CD4-positive, alpha-beta T cell treated with Interleukin-6 at 100 ng/mL for 8 hours (primary cell): ENCODE measurements at places on chromosomes 3 and 15.

DNA sequence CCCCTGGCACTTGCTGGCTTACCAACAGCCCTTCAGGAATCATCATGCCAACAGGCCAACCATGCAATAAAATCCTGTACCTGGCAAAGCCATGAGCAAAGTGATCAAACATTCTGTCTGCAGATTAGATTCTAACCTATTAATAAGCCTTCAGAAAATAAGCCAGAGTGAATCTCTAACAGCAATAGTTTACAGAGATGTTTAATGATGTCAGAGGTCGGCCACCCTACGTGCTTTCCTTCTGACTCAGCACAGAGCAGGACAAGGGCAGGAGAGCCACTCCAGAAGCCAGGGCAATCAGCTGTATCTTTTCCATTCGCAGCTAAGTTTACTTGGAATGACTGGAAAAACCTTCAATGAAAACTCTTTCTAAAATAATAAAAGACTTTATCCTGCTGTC lies 13.1 kb downstream of the COL8A1 start:
- no peak for DNase-seq

- DNase-seq, result no peak
Measured at GRCh38 chr15:58437531-58438105, 5.8 kb downstream of the LIPC start.

GRCh38 chr15:70652341-70652740 lies 111.0 kb downstream of the UACA start:
- DNase-seq, result no peak

DNA sequence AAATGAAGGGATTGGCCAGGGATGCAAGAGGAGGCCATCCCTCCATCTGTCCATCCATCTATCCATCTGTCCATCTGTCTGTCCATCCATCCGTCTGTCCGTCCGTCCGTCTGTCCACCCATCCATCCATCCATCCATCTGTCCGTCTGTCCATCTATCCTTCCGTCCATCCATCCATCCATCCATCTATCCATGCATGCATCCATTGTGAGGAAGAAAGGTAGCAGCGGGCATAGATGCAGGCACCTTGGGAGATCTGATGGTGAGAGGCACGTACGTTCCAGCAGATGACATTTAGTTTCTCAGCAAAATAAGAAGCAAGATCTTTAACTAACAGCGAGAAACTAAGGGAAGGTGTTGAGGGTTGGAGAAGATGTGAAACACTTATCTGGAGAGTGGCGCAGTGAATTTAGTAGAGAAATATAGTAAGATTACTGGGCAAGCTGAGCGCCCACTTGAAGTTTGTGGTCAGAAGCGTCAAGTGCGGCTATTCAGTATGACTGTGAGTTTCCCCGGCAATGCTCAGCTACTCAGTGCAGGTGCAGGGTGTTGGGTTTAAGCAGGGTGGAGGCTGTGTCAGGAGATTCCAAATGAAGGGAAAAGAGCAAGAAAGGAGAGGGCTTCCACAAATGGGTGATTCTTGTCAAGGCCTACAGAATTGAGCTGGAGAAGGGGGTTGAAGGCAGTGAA lies 22.4 kb upstream of the SRP14 start:
- DNase-seq, result no peak

DNA sequence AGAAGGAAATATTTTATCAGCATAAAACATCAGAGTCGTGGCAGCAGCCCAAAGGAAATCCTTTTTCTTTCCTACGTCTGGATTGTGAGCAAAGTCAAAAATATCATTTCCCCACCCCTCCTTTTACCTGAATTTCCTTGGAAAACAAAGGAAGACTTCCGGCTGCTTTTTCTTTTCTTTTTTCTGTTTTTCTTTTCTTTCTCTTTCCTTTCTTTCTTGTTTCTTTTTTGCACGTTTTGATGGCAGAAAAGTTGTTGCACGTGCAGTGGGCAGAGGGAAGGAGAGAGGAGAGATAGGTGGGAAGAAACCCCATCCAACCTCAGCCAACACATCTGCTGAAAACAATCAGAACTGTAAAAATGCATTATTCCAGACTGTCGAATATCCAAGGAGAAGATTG lies 544 bp upstream of the MYO1E start:
- no peak for DNase-seq

GRCh38 chr3:64455351-64455750 lies 230.1 kb upstream of the PRICKLE2 start:
- no peak for DNase-seq

GRCh38 chr3:59545374-59545773 lies 495.5 kb upstream of the CFAP20DC start:
- DNase-seq, result no peak

DNA sequence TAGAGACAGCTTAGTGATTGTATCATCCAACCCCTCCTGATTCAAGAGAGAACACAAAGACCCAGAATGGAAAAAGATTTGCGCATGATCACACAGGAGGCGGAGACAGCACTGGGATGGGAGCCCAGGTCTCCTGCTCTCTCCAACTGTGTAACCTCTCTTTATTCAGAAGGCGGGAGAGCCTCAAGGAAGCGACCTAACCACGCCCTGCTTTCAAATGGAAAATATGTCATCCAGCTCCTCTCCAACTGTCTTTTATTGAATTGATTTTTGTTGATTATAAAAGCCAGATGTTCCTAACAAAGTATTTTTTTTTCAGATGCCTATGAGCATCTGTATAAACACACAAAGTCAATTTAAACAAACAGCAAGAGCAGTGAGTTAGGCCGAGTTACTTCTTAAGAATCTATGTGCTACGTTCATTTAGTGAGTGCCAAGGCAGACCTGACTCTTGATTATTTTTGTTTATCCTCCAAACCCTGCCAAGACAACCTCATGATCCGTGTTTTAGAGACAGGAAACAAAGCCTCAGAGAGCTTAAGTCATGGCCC lies 74.5 kb downstream of the BFSP2 start:
- no peak for DNase-seq

DNA sequence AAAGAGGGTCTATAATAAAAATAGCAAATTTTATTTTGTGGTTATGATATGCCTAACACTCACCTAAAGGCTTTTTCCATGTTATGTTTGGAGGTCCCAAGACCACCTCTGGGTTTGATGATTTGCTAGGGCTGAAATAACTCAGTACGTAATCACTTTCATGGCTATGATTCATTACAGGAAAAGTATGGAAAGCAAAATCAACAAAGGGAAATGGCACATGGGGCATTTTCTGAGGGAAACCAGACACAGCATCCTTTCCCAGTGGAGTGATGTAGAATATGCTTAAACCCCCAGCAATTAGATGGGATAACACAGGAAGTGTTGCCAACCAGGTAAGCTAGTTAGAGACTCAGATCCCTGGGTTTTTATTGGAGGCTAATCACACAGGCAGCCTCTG lies 701.6 kb upstream of the CBLB start:
- DNase-seq, result no peak

GRCh38 chr3:163863146-163863545 lies 1215.2 kb downstream of the SI start:
- DNase-seq, result no peak

GRCh38 chr3:153080778-153081240 lies 81.2 kb upstream of the RAP2B start:
- no peak for DNase-seq

DNA sequence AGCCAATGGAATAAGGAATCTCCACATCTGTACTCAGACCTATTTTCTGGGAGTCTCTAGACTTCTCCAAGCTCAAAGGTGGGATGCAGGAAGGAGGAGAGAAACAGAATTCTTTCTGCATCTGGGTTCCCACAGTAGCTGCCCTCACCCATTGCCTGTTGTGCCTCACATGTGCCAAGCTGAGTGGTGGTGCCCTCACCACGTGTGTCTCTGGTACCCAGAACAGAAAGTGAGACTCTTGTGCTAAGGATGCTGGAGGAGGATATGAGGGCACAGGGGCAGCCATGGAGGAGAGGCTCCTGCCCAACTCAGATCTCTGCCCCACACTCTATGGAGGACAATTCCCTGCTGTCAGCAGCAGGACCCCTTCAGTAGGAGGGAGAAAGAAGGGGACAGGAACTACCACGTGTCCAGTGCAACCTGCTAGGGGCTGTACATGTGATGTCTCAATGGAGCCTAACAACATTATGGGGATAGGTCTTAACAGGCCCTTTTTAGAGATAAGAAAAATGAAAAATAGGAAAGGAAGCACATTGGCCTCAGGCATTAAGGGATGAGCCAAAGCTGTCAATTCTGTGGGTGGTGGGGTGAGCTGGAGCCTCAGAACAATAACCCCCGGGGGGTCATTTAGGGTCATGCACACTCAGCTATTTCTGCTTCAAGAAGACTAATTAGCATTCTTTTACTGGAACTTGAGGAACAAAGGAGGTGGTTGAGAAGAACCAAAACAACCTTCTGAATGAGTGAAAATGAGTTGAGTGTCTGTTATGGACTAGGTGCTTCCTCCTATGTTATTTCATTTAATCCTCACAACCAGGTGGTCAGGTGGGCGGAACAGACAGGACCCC lies 16.3 kb upstream of the NOX5 start:
- DNase-seq, result no peak

GRCh38 chr3:193187070-193187722 lies 53.8 kb upstream of the PLAAT1 start:
- DNase-seq, result no peak
